Heart right ventricle (tissue), 16 donors: ENCODE measurements at places on chromosomes 2 and 18. TPM values are rescaled to one million over a fixed set of nuclear protein-coding genes. Genes with fewer than 3 reads are reported as not detected.

GRCh38 chr2:16112972-16113560 is 172.7 kb downstream of the MYCN start:
- peaks cover 18% of the 10 kb centered on the region for H3K27me3 ChIP-seq
- no peak for DNase-seq
- H3K36me3 ChIP-seq, result no peaks in the 10 kb centered on the region
- H3K27ac ChIP-seq, result no peak overlapping the region
- no peak overlapping the region for H3K4me3 ChIP-seq

- H3K27ac ChIP-seq, result no peak overlapping the region
- H3K27me3 ChIP-seq, result no peaks in the 10 kb centered on the region
- no peak for DNase-seq
Observed at GRCh38 chr2:75290600-75291150, 91.4 kb upstream of the TACR1 start.

DNA sequence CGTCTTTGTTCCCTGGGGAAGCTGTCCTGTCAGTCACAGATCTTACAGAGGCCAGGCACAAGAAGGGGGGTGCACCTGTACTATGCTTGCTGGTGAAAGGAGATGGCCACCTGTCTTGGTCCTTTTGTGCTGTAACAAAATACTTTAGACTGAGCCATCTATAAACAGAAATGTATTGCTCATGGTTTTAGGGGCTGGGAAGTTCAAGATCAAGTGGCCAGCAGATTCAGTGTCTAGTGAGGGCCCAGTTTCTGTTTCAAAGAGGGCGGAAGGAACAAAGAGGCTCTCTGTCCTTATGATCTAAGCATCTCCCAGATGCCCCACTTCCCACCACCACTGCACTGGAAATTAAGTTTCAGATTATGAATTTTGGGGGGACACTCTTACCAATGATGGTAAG is 35.5 kb upstream of the RPL37A start:
- H3K27me3 ChIP-seq, result no peaks in the 10 kb centered on the region
- H3K4me1 ChIP-seq, result peaks cover 5% of the 10 kb centered on the region
- H3K36me3 ChIP-seq, result peaks cover 4% of the 10 kb centered on the region
- no peak for DNase-seq
- no peak overlapping the region for H3K4me3 ChIP-seq
- H3K27ac ChIP-seq, result no peak overlapping the region

Gene TMEM247
- total RNA-seq, result not detected
